Uterine smooth muscle cell (primary cell): ENCODE measurements at places on chromosomes 6 and 20. TPM values are rescaled to one million over a fixed set of nuclear protein-coding genes. Genes with fewer than 3 reads are reported as not detected.

ADGB gene
- total RNA-seq: not detected in 2 replicates

DEFB116 gene
- total RNA-seq: not detected in 2 replicates

TFEB gene
- 3.0 and 5.6 TPM in 2 replicates for total RNA-seq

SLC32A1 gene
- total RNA-seq: not detected in 2 replicates

EDN3 gene
- total RNA-seq: not detected in 2 replicates

CCN6 gene
- total RNA-seq: not detected in 2 replicates

MMP24 gene
- 0.11 and 0.12 TPM in 2 replicates for total RNA-seq

TLDC2 gene
- 0.11 TPM in 1 of 2 replicates, not detected in the other for total RNA-seq

STMND1 gene
- total RNA-seq: not detected in 2 replicates

DLK2 gene
- total RNA-seq: 0.66 and 1.1 TPM in 2 replicates

AURKA gene
- 27.5 and 109 TPM in 2 replicates for total RNA-seq

SIRPD gene
- total RNA-seq: not detected in 2 replicates

TSHZ2 gene
- 1.2 and 1.5 TPM in 2 replicates for total RNA-seq

SCRT2 gene
- not detected in 2 replicates for total RNA-seq

COL12A1 gene
- total RNA-seq: 526 and 765 TPM in 2 replicates

POU5F1 gene
- not detected in 2 replicates for total RNA-seq

TINAG gene
- not detected in 2 replicates for total RNA-seq

FRK gene
- 0.33 and 0.37 TPM in 2 replicates for total RNA-seq

LY6G6F gene
- total RNA-seq: not detected in 2 replicates

PARD6B gene
- total RNA-seq: 2.3 and 3.5 TPM in 2 replicates

PGC gene
- not detected in 2 replicates for total RNA-seq

DEFB132 gene
- total RNA-seq: not detected in 2 replicates

MAP7 gene
- 0.44 and 1.4 TPM in 2 replicates for total RNA-seq

CAP2 gene
- 8.9 and 12.1 TPM in 2 replicates for total RNA-seq

WFDC2 gene
- not detected in 2 replicates for total RNA-seq

RIPPLY2 gene
- under 0.01 and 0.87 TPM in 2 replicates for total RNA-seq

RAET1L gene
- total RNA-seq: not detected in 2 replicates

HLA-DOA gene
- total RNA-seq: not detected in 2 replicates

BCAS1 gene
- total RNA-seq: under 0.01 and 0.11 TPM in 2 replicates

ATXN1 gene
- 23.6 and 34.2 TPM in 2 replicates for total RNA-seq

C20orf144 gene
- under 0.01 and 0.11 TPM in 2 replicates for total RNA-seq

MATN4 gene
- 0.11 TPM in 1 of 2 replicates, not detected in the other for total RNA-seq

PTK7 gene
- 58.0 and 166 TPM in 2 replicates for total RNA-seq

IRF4 gene
- total RNA-seq: under 0.01 TPM in 2 replicates

LGSN gene
- not detected in 2 replicates for total RNA-seq

MRPS26 gene
- 41.9 and 51.1 TPM in 2 replicates for total RNA-seq

ZNF292 gene
- 31.3 and 37.9 TPM in 2 replicates for total RNA-seq

CAGE1 gene
- total RNA-seq: under 0.01 and 0.11 TPM in 2 replicates

SLC26A8 gene
- total RNA-seq: not detected in 2 replicates

PSORS1C1 gene
- 1.00 and 1.2 TPM in 2 replicates for total RNA-seq

IL17A gene
- total RNA-seq: not detected in 2 replicates

EFCAB8 gene
- total RNA-seq: under 0.01 TPM in 1 of 2 replicates, not detected in the other

DACT2 gene
- not detected in 2 replicates for total RNA-seq

NHLRC1 gene
- 2.7 and 3.3 TPM in 2 replicates for total RNA-seq

SRMS gene
- not detected in 2 replicates for total RNA-seq

PRDM13 gene
- total RNA-seq: under 0.01 TPM in 1 of 2 replicates, not detected in the other

DNAH8 gene
- under 0.01 and 0.12 TPM in 2 replicates for total RNA-seq

ANKRD6 gene
- 2.0 and 2.7 TPM in 2 replicates for total RNA-seq

JPH2 gene
- 3.0 and 6.1 TPM in 2 replicates for total RNA-seq

DYNLT2 gene
- total RNA-seq: 1.5 and 2.0 TPM in 2 replicates

NKX2-4 gene
- total RNA-seq: not detected in 2 replicates

HS3ST5 gene
- 1.2 and 2.0 TPM in 2 replicates for total RNA-seq

SS18L1 gene
- 10.8 and 10.9 TPM in 2 replicates for total RNA-seq

BPI gene
- 0.12 TPM in 1 of 2 replicates, not detected in the other for total RNA-seq
